ENCODE measurements at places on chromosomes 1 and 21.

GRCh38 chr1:153417136-153417888, 992 bp downstream of the S100A7A start:
- DNase-seq, result no peak

DNA sequence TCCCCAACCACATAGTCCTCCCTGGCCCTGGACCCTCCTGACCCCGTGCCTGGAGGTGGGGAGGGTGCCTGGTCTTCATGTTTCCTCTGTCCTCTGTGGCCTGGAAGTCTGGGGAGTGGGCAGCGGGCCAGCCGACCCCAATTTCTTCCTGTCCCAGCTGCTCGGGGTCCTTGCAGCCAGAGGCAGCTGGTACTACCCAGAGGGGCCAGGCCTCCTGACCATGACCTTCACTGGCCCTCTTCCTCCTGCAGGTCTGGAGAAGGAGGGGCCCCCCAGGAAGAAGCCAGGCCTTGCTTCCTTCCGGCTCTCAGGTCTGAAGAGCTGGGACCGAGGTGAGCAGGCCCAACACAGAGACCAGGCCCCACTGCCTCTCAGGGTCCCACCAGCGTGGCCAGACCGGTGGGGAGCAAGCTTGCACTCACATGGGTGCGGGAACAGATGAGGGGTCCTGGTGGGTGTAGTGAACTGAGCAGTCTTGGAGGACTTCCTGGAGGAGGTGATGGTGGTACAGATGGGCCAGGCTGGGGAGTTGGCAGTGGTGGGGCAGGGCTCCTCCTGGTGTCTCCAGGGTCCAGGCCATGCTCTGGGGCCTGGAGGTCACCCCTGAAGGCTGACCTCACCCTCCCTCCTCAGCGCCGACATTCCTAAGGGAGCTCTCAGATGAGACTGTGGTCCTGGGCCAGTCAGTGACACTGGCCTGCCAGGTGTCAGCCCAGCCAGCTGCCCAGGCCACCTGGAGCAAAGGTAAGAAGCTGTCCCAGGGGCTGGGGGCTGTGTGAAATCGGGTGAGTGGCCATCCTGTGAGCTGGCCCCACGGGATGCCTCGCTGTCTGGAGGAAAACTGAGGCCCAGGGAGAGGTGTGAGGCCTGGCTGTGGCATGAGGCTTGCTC, 32.7 kb downstream of the TRIM11 start:
- no peak for DNase-seq

DNA sequence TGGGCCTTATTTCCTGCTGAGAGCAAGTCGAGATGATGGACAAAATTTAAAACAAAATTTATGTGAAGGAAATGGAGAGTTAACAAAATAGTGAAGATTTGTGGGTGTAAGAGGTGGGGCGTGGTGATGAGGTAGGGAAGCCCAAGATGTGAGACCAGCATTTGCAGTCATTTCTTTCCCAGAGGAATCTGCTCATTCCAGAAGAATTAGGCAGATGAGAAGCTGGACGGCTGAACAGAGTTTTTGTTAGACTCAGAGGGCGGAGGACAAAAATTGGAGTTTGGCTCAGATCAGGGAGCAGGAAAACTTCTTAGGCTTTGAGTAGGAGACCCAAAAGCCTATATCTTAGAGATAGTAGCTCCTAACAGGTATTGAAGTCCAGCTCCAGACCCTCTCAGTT, 65.3 kb downstream of the CAMTA1 start:
- DNase-seq, result no peak

- DNase-seq, result no peak
Measured at GRCh38 chr1:169608226-169608625, 21.7 kb downstream of the SELP start.

DNA sequence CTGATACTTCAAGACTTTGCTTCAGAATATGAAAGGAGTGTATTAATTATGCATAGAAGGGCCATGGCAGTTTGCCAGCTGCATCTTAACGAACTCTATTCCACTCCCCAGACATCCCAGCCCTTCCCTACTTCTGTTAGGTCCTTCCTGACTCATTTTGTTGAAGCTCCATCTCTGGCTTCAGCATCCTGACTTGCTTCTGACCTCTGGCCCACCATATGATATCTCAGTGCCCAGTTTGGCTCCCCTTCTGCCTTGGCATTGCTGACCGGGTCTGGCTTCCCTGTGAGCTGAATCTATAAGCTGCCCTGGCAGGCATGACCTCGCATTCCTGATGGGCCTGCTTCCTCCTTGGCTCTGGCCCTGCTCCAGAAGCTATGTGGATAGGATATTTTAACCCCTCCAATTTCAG, 27.6 kb upstream of the ARHGAP29 start:
- no peak for DNase-seq

DNA sequence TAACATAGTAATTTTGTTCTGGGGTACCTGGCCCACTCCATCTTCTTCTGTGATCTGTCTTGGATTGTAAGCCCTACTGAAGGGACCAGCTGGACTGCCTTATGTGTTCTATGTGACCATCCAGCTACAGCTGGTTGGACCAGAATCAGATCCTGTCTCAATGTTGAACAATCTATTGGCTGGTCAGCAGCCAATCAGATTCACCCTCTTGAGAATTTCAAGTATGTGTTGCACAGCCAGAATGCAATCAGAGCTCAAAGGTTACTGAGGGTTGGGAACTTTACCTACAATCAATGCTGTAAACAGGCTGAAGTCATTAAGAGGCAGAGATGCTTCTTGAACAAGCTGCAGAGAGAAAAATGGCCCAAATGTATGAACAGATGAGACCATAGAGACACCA, 61.9 kb downstream of the KCNC4 start:
- no peak for DNase-seq

GRCh38 chr1:39065542-39065941, 39.4 kb downstream of the NDUFS5 start:
- DNase-seq, result no peak

All from right renal cortex interstitium (tissue), 3 donors.